Amniotic stem cell (primary cell): ENCODE measurements at places on chromosomes 4 and X.

DNA sequence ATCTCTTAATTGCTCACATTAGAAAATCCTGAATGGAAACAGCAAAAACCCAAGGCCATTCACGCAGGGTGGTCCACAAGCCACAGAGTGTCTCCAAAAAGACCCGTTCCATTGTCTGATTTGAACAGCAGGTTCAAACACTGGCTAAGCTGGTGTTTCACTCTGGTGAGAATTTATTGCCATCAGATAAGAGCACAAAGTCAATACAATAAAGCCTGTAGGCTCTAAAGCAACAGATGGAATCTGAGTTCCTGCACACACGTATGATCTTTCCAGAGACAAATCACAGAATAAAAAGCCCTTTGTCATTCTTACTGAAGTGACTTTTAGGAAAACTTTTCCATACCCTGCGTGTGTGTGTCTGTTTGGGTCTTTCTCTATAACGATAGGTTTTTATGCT, 5.1 kb upstream of the SFRP2 start:
- no peak for DNase-seq

DNA sequence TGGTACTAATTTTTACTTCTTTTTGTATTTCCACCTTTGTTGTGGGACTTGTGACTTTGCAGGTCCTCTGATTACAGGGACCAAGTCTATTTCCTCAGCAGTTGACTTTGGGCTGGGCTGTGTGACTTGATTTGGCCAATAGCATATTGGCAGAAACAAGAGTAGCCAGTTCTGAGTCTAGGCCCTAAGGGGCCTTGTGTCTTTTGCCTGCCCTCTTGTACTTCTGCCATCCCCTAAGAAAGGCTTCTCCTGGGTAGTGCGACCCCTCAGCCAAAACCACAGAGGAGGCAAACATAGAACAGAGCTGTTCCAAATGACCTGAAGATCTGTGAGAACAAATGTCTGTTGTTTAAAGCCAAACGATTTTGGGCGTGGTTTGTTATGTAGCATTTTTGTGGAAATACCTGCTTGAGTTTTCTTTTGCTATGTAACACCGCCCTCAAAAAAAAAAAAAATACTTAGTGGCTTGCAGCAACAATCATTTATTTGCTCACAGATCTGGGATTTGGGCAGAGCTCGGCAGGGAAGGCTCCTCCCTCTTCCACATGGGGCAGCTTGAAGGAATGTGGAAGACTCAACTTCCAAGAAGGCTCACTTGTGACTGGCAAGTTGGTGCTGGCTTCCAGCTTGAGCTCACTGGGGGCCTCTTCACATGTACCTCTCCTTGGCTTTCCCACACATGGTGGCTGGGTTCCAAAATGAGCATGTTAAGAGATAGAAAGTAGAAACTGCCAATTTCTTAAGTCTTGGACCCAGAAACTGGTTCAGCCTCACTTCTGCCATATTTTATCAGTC, 423.0 kb upstream of the CNKSR2 start:
- DNase-seq = no peak

DNA sequence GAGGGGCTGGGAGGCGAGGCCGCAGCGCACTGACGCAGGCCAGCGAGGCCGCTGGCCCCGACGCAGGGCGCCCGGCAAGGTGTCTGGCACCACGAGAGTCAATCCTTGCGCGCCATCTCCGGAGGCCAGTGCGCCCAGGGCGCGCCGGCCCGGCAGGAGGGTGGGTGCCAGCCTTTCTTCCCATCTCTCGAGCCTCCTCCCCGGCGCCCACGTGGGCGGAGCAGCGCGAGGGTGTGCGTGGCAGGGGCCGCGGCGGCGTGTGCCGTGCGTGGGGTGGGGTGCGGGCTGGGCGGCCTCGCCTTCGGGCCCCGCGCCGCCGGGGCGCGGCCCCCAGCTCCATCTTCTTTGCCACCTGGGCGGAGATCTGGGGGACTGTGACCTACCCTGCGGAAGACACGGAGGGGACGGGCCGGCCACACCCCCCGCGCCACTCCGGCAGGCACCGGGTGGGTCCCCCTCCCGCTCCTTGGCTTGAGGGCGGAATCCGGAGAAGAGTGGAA, 877 bp downstream of the JAKMIP1 start:
- no peak for DNase-seq

- no peak for DNase-seq
Measured at GRCh38 chrX:53356186-53356585, 66.3 kb downstream of the SMC1A start.

DNA sequence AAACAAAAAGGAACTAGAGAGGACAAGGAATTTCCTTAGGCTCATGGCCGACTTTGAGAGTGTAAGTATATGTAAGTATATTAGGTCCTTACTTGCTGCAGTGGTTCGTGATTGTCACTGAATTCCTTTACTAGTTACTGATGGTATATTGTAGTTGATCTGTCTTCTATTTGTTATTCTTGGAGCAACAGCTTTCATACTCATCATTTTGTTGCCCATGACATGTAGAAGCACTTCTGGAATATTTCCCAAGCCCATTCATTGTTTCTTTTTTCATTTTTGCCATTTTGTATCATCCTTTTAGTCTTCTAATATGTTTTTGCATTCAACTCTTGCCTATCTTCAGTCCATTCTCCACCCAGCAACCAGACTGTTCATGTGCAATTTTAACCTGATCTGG, 170.0 kb downstream of the ARHGAP10 start:
- no peak for DNase-seq

DNA sequence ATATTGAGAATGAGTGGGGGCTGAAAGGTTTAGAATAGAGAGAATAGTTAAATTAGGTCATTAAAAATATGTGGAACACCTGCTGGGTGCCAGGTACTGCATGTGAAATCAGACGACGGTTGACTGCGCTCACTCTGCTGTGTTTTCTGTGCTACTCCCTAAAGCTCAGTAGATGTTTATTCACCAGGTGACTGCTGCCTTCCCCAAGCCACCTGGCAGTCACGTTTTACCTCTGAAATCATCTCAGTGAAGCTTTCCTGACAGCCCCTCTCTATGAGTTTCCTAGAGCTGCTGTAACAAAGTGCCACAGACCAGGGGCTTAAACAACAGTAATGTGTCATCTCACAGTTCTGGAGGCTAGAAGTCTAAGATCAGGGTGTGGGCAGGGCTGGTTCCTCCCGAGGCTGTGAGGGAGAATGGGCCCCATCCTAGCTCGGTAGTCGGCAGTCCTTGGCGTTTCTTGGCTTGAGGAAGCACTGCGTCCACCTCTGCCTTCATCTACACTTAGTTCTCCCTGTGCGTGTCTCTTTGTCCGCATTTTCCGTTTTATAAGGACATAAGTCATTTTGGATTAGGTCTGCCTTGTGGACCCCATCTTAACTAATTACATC, 25.3 kb downstream of the ADD1 start:
- DNase-seq = no peak

DNA sequence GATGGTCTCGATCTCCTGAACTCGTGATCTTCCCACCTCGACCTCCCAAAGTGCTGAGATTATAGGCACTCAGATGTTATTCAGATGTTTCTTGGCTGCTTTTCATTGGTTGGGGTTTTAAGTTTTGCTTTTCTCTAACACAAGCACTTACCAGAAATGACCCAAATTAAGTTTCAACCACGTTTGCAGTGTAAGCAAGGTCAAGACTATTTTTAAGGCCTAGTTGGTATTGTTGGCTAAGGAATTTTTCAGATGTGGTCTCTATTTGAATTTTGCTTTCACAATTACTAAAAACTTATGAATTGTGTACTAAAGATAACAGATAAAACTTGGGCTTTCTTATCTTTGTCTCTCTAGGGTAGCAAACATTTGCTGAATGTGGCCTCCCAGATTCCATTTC, 1756.9 kb upstream of the TENM3 start:
- no peak for DNase-seq

- DNase-seq = peak; percentile 11
Measured at GRCh38 chr4:4260185-4260751, 12.2 kb upstream of the TMEM128 start.

DNA sequence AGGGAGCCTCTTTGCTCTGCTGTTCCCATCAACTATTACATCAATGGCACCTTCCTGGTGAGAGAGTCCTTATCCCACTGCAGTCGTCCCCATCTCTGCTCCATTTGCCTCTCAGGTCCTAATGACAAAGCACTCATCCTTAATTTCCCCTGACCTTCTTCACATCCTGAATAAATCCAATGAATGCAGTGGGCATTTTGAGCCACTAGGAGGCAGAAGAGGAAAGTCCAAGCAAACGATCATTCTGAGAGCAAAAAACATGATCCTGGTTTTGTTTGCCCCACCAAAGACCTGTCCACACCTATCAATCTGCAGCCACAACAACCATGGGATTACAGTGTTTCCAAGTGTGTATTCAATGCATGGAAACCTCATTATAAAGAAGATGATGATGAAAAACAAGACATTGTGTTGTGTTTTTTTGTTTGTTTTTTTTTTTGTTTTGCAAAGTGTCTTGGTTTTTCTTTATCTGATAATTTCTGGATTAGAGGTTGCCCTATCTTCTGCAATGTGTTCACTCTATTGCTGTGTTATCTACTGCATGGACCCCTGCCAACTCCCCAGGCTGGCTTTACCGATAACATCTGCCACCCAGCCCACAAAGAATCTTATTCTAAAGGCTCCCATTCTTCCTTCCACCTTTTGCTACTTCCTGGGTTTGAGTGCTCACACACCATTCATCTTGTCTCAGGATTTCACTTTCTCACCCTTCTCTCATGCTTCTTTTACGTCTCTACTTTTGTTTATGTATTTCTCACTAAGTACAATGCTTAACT, 207.2 kb downstream of the NLGN4X start:
- DNase-seq = no peak

- DNase-seq = no peak
Measured at GRCh38 chr4:147785129-147785528, 53.2 kb downstream of the ARHGAP10 start.

- no peak for DNase-seq
Measured at GRCh38 chrX:47232197-47232802, 509 bp upstream of the USP11 start.

GRCh38 chr4:108762559-108763225, at the start of gene ETNPPL:
Gene ETNPPL, minus strand, starts transcription at chr4:108763053. Its CDS starts 155 bp downstream, at chr4:108762898.
- DNase-seq = no peak

DNA sequence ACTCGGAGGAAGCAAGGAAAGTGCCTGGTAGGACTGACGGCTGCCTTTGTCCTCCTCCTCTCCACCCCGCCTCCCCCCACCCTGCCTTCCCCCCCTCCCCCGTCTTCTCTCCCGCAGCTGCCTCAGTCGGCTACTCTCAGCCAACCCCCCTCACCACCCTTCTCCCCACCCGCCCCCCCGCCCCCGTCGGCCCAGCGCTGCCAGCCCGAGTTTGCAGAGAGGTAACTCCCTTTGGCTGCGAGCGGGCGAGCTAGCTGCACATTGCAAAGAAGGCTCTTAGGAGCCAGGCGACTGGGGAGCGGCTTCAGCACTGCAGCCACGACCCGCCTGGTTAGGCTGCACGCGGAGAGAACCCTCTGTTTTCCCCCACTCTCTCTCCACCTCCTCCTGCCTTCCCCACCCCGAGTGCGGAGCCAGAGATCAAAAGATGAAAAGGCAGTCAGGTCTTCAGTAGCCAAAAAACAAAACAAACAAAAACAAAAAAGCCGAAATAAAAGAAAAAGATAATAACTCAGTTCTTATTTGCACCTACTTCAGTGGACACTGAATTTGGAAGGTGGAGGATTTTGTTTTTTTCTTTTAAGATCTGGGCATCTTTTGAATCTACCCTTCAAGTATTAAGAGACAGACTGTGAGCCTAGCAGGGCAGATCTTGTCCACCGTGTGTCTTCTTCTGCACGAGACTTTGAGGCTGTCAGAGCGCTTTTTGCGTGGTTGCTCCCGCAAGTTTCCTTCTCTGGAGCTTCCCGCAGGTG, 637 bp downstream of the AR start:
- DNase-seq = no peak

- DNase-seq = no peak
Measured at GRCh38 chr4:182795446-182796238, 121.5 kb downstream of the DCTD start.

GRCh38 chrX:20300822-20301221, 34.1 kb upstream of the RPS6KA3 start:
- no peak for DNase-seq

GRCh38 chrX:77918568-77918967, 8.1 kb downstream of the ATP7A start:
- no peak for DNase-seq

DNA sequence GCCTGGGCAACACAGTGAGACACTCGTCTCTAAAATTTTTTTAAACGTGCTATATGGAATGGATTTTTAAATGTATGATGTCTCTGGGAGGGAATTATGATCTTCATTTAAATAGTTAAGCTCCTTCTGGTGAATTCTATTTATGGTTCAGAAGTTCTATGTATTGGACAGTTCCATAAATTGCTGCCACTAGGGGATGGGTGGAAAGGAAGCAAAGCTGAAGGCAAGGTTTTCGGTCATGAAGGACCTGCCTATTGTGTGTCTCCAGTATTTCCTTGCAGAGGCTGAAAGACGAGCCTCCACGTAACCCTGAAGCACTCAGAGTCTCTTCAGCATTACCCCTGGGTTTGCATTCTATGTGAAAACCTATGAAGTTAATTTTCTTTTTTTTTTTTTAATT, 451.5 kb upstream of the FAT1 start:
- DNase-seq = no peak

GRCh38 chr4:17605236-17605635, 9.2 kb upstream of the MED28 start:
- no peak for DNase-seq

DNA sequence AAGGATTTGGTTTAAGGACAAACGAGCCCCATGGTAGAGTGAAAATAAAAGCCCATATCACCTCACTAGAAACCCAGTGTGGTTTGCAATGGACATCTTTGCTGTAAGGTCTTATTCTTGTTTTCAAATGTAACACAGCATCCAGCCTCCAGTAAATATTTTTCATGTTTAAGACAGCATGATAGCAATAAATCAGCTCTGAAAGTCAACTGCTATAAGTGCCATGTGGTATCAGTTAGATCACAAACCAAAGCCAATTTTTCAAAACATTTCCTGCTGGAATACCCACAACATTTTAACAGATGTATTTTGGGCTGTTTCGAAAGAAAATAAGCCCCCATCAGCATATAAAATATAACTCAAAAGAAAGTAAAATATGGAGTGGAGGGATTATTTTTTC, 24.0 kb upstream of the SCML1 start:
- no peak for DNase-seq

GRCh38 chr4:156584100-156584499, 387.5 kb downstream of the PDGFC start:
- DNase-seq = no peak

DNA sequence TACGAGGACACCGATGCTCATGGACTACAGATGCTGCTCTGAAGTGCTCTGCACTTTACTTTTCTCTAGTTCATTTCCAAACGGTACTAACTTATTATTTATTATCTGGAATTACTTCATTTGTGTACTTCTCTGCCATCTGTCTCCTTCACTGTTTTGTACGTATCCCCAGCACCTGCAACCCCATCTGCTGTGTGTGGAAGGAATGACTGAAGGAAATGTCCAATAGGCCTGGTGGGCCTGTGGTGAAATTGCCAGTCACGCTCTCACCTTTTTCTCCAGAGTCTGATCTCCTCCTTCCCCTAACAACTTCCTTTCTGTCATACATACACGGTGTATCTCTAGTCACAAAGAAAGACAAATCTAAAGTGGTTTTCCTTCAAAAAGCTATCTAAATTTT, 12.9 kb downstream of the TMEM154 start:
- DNase-seq = no peak

- no peak for DNase-seq
Measured at GRCh38 chr4:102318105-102318504, 27.2 kb downstream of the SLC39A8 start.
